NCI-H2081 (cell line): ENCODE measurements at places on chromosomes 16 and 17.

GRCh38 chr16:66255647-66256046, 110.8 kb upstream of the CDH5 start:
- DNase-seq: no peak

DNA sequence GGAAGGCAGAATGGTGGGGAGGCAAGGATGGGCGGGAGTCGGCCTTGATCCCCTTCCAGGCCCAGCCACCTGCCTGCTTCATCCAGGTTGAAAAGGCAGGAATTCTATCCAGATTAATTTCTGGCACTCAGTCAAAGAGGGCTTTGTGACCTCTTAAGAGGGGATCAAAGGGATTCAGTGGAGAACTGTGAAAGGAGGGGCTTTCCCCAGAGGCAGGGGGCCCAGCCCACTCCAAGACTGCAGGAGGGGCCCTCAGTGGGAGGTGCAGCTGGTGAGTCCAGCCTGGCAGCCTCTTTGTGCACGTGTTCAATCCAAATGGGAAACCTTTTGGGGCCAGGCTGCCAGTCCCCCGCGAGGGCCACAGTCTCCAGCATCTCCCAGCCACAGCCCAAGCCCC, 148.5 kb upstream of the PLCG2 start:
- DNase-seq: no peak

DNA sequence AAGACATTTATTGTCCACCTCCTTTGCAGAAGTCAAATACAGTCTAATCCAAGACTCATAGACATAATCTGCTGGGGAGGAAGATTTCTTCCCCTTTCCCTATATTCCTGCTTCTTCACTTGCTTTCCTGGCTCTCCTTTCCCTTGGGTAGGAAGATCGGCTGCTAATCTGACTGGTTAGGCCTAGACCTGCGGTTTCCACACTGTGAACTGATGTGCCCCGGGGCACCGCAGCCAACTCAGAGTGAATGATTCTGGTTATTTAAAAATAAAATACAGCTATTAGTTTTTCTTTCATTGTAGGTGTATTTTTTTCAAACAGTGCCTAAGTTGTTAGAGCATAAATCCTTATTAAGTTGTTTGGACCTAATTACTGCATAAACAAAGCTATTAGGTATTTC, 78.9 kb downstream of the DNAH3 start:
- DNase-seq: no peak

DNA sequence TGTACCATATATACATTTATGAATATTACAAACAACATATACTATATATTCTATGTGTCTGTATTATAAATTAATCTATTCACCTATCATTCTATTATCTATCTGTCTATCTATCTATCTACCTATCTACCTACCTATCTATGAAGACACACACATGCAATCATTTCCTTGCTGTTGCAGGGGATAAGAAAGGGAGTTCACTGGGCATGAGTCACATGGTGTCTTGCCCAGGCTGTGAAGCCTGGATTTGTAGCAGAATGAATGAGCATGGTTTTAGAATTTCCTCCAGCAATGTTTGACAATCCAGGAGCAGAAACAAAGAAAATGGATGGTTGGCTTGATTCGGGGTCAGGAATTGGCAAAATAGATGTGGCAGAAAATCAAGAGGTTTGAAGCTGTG, 23.2 kb upstream of the FAM20A start:
- DNase-seq: no peak

- no peak for DNase-seq
Observed at GRCh38 chr17:46751425-46751824, 67.1 kb downstream of the WNT3 start.

- no peak for DNase-seq
Observed at GRCh38 chr16:52963212-52963854, 89.4 kb downstream of the CHD9NB start.

GRCh38 chr17:59004338-59005111, 102.2 kb downstream of the TRIM37 start:
- DNase-seq: peak; percentile 63

DNA sequence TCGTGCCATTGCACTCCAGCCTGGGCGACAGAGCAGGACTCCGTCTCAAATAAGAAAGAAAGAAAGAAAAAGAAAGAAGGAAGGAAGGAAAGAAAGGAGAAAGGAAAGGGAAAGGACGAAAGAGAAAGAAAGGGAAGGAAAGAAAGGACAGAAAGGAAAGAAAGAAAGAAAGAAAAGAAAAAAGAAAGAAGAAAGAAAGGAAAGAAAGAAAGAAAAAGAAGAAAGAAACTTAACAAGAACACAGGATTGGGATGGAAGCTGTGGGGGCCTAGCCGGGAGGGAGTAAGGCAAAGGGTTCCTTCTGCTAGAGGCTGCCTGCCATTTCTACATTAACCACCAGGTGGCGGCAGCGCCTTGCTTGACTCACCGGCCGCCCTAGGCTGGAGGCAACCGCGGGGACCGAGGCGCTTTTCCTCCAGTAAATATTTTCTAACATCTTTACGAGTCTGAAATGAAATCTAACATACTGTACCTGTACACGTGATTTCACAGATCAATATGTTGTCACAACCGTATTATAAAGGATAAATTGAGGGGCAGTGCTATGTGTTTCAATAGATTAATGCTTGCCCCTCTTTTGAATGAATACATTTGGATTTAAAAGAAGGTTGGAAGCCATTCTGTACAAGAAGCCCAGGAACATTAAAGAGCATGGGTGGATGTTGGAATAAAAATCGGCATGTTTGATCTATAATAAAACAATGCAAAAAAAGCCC, 6.1 kb downstream of the GJD3 start:
- DNase-seq: peak; percentile 93

- DNase-seq: no peak
Observed at GRCh38 chr16:74562117-74562516, 44.8 kb downstream of the GLG1 start.

GRCh38 chr17:62105357-62105756, 40.3 kb upstream of the MED13 start:
- no peak for DNase-seq

DNA sequence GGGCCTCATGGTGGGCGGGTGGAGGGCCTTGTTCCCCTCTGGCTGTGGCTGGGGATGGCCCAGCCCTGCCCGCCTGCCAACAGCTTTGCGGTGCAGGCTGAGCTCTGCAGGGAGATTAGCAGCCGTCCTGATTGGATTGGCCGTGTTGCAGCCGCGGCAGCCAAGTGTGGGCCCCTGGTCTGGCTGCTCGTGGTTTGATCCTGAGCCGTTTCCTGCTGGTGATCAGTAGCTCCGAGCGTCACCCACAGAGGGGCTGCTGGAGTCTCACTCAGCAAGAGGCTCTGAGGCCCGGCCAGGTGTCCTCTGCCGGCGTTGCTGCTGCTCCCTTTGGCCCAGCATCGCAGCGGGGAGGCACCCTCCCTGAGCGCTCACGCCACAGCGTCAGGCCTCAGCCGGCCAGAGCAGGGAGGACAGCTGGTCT, 32.5 kb downstream of the BAIAP2 start:
- no peak for DNase-seq

DNA sequence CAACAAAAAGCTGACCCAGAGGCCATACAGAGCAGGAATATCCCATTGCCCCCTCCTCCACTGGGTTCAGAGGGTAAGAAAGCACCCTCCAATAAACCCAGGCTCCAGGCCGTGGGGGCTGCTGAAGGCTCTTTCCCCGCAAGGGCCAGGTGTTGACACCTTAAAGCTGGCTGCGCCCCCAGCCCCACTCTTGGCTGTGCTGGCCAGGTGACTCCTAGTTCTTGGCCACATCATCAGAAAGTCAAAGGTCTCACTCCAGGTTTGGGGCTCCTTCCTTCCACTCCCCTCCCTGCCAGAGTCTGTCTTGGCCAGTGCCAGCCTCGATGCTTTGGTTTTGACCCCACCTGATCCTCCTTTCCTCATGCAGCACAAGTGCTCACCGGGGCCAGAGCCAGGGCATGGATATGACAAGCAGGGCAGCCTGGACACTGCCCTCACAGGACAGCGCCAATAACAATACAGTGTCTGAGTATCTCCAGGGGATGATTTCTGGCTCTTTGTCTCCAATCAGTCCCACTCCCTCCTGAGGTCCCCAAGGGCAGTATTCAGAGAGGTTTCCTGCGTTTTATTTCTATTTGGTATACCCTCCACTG, 8.2 kb downstream of the SLC46A1 start:
- no peak for DNase-seq

- DNase-seq: no peak
Observed at GRCh38 chr17:50381920-50382319, 8.9 kb downstream of the EME1 start.

GRCh38 chr17:16052486-16052885, 52.9 kb downstream of the TTC19 start:
- no peak for DNase-seq

GRCh38 chr16:78240459-78241222, 141.2 kb downstream of the WWOX start:
- DNase-seq: no peak

GRCh38 chr16:27324851-27325301, 11.1 kb downstream of the IL4R start:
- DNase-seq: no peak

DNA sequence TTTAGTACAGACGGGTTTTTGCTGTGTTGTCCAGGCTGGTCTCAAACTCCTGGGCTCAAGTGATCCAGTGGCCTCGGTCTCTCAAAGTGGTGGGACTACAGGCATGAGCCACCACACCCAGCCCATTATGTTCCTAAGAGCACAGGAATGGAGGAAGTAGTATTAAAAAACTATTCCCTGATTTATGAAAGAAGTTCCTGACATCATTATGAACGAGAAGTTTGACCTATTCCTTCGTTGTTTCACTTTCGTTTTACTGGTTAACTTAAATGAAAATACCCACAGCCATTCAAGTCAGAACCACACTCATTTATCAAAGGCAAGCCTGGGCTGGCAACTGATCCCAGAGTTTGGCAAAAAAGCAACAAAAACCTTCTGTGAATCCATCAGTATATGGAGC, 13.5 kb upstream of the CBX4 start:
- DNase-seq: no peak

GRCh38 chr17:21253646-21254441, 634 bp upstream of the NATD1 start:
- DNase-seq: no peak

DNA sequence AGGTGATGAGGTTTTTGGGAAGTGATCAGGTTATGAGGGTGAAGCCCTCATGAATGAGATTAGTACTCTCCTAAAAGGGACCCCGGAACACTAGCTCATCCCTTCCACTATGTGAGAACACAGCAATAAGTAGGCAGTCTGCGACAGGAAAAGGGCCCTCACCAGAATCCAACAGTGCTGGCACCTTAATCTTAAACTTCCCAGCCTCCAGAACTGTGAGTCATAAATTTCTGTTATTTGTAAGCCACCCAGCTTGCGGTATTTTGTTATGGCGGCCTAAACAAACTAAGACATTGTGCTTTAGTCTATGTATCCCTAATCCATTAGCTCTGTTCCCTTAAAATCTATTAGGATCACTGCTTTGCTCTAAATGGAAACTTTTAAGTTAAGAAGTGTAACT, 8.5 kb downstream of the SLFN12 start:
- no peak for DNase-seq

DNA sequence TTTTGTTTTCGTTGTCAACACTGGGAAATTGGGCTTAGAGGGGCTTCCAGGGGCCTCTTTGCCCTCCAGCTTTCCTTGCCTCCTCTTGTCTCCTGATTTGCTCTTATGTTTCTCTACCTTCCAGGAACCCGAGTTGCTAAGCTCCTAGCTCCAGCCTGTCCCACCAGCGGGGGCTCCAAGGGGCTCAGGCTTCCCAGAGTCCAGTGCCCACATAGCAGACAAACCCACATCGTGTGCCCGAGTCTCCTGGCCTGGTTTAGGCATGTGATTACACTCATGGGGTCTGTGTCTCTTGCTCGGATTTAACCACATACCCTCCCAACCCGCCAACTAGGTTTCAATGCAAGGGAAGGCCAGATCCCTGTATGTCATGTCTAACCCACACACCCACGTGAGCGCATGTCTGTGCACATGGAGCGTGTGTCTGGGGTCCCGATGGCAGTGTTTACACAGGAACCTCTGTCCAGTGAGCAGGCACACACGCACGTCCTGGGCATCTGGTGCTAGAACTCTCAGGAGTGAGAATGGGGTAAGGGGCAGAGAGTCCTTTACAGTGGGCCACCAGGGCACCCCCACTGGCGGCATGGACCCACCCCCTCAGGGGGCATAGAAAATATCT, 76.1 kb upstream of the MED9 start:
- DNase-seq: no peak

GRCh38 chr17:17034026-17034425, 8.2 kb upstream of the MPRIP start:
- DNase-seq: no peak

GRCh38 chr17:32553168-32553567, 66.4 kb downstream of the CDK5R1 start:
- DNase-seq: no peak

GRCh38 chr16:24825696-24826095, 20.1 kb upstream of the SLC5A11 start:
- DNase-seq: no peak

DNA sequence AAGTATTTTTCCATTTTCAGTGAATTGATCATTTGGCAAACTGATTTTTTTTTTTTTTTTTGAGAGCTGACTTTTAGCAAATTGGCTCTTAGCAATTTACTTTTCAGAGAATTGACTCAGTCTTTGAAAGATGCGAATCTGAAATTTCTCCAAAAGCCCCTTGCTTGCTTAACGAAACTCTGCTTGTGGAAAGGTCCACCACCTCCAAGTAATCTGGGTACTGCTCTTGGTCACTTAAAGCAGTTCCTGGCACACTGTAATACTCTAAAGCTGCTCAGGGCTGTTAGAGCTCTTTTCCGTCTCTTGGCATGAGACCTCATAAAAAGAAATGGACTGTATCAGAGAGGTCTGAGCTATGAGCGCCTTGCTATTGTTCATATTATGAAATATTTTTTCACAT, 2.9 kb downstream of the GSDMB start:
- DNase-seq: no peak

DNA sequence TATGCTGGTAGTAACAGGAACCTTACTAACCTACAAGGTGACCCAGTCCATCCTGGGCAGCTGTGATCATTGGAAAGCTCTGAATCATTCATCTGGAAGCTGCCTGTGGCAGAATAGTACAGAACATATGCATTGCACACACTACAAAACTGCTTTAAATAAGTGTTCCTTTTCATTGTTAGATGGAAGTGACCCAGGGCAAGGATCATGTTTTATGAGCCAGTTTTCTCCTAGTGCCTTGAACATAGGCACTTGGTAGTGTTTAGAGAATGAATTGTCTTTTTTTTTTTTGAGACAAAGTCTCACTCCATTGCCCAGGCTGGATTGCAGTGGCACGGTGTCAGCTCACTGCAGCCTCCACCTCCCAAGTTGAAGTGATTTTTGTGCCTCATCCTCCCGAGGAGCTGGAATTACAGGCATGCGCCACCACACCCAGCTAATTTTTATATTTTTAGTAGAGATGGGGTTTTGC, 55.4 kb downstream of the TENT4B start:
- no peak for DNase-seq

GRCh38 chr16:49280105-49280741, 1.4 kb downstream of the CBLN1 start:
- DNase-seq: no peak
